ENCODE measurements at places on chromosomes 3 and 15.

- DNase-seq: no peak
Measured at GRCh38 chr3:126017362-126017761, 48.4 kb downstream of the ROPN1B start.

- no peak for DNase-seq
Measured at GRCh38 chr3:112392393-112393359, 59.7 kb downstream of the CD200 start.

DNA sequence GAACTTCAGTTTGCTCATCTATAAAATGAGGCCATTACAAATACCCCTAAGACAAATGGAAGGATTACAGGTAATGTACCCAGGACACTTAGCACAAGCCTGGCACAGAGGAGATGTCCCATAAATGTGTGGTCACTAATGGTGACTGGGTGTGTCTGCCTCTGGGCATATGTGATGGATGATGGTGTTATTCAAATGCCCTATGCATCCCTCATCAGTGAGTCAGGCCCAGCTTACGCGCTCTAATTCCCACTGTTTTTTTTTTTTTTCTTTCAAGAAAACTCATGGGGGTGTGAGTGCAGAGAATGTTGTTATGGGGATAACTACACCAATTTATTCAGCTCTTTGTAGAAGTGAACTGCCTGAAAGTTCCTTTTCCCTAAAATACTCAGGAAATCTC, 23.6 kb upstream of the KIF23 start:
- peak; percentile 85 for DNase-seq

DNA sequence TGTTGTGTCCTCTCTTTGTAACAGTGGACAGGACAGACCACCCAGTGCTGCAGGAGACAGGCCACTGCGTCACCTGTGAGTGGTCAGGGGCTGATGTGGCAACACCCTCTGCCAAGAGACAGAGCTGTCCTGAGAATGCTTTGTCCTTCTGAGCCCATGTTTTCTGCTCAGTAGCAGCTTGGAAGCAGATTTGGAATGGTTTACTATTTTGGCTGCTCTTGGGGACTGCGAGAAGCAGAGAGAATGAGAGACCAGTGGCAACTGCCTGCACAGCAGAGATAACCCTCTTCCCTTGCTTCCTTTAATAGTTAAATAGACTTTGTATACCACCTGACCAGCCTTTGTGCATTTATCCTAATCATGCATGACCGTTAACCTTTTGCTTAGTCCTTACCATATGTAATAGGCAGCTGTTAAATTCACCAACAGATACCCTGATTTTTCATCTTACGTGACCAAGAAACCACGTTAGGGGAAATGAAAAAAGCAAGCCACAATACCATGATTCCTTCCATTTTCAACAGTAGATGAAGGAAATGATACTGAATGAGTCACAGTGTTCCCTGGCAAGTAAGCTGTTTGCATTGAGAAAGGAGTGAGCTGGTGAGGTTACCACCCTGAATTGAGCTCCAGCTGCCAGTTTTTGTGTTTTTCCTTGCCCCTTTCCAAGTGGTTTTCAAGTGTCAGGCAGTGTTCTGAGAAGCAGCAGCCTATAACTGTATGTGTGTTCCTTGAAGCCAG, 35.5 kb downstream of the B3GALNT1 start:
- peak; percentile 71 for DNase-seq

DNA sequence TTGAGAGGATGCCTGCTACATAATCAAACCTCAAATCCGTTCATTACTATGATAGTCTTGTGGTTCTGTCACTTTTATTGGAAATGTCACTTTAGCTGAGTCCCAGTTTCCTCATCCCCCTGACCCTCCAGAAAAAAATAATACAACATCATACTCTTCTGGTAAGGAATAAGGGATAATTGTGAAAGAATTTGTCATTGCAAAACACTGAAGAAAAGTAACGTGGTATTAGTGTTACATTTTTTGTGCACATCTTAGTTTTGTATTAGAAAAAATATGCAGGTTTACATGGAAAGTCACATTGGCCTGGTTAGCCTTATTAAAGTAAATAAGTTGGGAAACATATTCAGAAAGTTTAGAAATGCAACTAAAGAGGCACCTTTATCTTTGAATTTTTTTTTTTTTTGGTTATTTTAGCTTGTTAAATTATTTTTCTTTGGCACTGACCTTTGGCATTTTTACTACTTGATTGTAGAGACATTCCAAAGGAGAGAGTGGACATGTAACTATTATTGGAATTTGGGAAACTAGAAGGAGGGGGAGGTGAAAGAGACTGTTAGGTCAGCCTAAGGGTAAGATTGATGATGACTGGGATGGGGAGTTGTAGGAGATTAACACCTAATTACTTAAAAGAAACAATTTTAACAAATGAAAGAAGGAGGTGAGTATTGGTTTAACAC, 462.2 kb upstream of the RARB start:
- DNase-seq: no peak

- peak; percentile 86 for DNase-seq
Measured at GRCh38 chr3:194265505-194265892, 85.6 kb downstream of the CPN2 start.

- no peak for DNase-seq
Measured at GRCh38 chr3:120775411-120775810, 32.9 kb downstream of the GTF2E1 start.

GRCh38 chr3:156431334-156432124, 123.4 kb downstream of the SSR3 start:
- no peak for DNase-seq

GRCh38 chr3:140467104-140467577, 210.7 kb upstream of the TRIM42 start:
- DNase-seq: no peak

DNA sequence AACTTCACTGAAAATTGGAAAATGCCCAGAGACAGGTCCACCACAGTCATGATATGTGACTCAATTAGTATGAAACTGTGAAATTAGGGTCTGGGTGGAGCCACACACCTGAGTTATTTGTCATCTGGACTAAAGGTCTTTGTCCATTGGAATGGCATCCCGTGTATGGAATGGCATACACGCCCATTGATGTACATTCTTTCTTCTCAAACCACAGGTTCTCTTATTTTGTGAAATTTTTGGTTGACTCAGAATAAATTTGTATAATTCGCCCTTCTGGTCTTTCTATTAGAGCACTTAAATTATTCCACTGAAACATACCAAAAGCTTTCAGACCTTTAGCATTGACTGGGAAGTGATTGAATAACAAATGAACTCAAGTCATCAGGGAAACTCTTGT, 66.8 kb upstream of the UBE2E1 start:
- no peak for DNase-seq

DNA sequence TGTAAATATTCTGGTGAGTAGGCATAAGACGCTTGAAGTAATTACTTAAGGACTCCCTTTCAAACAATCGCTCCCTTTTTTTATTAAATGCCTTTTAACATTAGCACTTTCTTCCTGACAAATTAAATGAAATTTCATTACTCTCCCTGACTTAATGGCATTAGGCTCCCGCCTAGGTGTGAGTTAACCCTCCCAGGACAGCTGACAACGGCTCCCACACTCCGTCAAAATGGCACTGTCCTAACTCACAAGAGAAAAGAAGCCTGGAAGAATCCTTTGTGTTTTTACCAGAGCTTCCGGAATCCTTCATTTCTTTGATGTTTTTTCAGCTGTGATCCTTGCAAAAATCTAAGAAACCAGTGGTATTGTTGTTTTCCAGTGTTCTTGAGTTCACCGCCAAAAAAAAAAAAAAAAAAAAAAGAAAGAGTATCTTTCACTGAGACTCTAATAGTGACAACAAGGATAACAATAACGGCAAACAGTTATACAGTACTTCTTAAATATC, 861.0 kb upstream of the NR2F2 start:
- no peak for DNase-seq

DNA sequence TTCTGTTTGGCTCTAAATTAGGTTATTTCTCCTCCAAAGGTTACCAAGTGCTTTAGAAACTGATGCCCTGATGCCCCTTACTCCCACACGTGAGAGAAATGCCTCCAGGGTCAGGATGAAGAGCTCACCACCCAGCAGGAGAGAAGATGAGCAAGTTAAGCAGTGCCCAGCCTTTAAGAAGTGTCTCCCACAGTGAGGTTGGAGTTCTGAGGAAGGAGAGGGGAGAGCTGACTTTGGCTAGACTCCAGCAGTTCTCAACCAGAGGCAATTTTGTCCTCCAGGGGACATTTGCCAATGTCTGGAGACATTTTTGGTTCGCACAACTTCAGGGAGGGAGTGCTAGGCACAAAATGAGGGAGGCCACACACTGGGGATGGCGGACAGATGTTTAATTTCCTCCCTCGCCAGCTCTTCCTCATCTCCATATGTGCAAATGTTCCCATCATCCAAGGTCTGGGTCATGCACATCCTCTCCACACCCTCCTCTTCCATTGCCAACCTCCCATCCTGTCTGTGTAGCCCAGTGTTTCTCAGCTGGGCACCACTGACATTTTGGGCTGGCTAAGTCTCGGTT, 50.6 kb upstream of the SLC7A14 start:
- DNase-seq: no peak

DNA sequence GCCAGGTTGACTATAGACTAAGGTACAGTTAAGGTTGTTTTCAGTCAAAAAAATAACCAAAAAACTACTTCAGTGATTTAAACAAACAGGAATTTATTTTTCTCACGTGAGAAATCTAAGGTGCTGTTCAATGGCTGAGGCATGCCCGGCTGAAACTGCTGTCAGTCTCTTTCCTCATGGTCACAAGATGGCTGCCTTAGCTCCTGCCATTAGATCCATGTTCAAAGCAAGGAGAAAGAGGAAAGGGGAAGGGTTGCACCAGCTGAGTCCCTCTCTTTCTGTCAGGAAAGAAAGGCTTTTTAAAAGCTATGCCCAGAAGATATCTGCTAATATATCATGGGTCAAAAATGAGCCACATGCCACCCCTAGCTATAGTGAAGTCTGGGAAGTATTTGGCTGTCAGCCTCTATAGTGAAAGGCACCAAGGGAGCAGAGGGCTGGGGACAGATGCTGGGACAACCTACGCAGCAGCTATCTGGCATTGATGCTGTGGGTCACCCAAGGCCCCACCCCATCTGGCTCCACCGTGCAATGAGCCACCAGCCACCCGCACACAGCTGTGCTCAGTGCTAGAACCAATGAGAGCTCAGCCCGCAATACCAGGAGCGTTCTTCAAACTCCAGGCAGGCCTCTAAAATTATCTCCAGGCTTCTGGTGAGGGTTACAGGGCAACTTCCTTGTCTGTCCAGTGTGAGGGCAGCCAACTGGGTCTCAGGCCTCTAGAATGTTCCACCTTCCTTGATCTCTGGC, 64.7 kb upstream of the GATA2 start:
- no peak for DNase-seq

- DNase-seq: no peak
Measured at GRCh38 chr3:194352667-194353246, 1.6 kb upstream of the CPN2 start.

- no peak for DNase-seq
Measured at GRCh38 chr3:12342151-12342550, 53.3 kb downstream of the PPARG start.

DNA sequence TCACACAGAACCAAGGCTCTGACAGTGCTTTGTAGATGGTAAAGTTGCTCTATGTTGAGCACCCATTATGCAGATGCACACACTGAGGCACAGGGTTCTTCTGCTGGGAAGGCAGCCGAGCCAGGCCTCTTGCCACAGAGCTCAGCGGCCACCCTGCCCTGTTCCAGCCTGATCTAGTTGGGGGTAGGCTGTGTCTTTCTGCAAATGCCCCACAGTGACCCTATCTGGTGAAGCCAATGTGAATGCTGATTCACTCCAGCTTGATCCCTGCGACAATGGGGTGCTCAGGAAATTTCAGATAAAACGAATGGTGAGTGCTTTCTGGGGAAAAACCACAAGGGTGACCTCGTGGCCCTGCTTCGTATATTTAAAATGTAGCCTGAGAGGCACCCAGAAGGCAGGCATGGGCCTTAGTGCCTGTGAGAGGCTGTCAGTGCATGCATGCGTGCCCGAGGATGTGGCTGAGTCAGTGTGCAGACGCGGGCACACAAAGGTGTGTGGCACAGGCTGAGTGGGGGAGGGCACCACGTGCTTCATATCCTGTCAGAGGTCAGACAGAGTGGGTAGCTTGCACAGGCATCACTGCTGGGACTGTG, 85.7 kb downstream of the ATP2B2 start:
- DNase-seq: no peak

GRCh38 chr3:165195640-165196576, at the start of gene SLITRK3:
SLITRK3 (minus strand) TSS chr3:165196384; CDS start chr3:165190830, 5,554 bp downstream.
- DNase-seq: no peak

DNA sequence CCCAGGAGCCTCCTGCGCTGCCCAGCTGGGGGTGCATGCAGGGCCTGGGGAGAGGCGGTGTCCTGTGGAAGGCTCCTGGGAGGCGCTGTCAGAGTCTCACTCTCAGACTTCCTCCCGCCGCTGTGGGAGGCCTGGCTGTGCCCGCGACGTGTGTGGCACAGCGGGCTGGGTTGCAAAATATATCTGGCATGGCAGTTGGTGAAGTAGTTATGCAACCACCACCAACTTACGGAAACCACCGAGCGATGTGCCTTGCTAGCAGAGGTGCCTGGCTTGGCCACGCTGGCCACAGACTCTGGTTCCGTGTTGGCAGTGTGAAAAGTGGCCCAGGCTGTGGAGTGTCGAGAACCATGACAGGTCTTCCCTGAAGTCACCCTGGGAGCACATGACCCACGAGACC, 30.6 kb upstream of the GATA2 start:
- DNase-seq: no peak

- no peak for DNase-seq
Measured at GRCh38 chr3:172713316-172713715, 2.4 kb upstream of the NCEH1 start.

DNA sequence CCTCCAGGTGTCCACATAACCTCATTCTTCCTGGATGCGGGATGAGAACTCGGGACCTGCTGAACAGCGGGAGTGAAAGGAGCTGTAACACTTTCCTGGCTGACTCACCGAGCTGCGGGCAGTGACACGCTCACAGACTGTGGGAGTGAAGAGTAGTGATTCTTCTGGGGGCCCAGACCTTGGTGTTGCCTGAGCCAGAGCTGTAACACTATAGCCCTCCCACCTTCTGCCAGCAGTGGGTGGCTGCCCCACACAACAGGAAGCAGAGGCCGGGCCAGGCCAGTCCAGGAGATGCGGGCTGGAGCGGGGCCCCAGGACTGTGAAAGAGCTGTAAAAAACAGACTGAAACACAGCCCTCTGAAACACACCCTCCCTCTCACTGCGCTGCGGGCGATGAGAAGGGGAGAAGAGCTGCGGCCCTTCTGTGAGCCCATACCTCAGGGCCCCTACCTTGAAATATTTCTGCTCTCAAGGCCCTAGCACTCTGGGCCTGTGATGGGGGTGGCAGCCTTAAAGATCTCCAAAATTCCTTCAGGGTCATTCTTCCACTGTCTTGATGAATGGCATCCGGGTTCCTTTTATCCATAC, 464.0 kb upstream of the CCDC54 start:
- DNase-seq: no peak

GRCh38 chr3:188207941-188208515, 54.1 kb downstream of the LPP start:
- DNase-seq: no peak

DNA sequence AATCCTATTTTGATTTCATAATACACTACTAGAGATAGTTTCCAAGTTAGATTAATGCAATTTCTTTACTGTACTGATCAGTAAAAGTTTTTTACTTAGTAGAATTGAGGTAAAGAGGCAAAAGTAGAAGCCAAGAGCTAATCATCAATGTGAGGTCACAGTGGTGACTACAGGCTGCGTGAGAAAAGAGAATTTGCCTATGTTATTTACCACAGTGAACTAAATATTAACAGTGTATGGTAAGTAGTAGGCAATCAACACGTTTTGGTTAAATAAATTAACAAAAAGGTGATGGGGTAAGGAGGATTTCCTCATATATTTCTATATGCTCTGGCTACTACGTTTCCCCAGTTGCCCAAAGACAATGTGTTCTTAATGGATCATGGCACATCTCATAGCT, 202.2 kb upstream of the CMC1 start:
- DNase-seq: no peak
